C1 segment of cervical spinal cord (tissue), 14 donors: ENCODE measurements at places on chromosomes 5 and 9.

DNA sequence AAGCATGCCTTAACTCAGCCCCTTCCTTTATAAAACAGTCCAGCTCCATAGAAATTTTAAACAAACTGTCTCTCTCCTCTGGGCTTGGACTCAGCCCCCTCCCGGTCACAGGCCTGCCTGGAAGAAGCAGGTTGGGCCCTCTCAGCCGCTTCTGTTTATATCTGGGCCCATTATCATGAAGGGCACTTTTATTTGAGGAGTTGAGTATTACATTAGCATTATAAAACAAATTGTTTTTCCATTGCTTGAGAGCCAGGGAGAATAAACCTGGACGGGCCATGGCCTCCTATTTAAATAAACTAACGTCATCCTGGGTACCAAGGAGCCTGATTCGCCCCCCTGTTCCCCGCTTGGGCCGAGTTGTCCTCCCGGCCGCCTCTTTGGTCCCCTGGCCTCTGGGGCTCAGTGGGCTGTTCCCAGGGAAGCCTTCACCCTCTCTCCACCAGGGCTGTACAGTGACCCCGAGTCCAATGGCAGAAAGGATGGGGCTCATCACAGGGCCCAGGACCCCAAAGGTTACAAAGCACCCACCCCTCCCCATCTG lies 13.2 kb downstream of the IRX2 start:
- no peak for DNase-seq

DNA sequence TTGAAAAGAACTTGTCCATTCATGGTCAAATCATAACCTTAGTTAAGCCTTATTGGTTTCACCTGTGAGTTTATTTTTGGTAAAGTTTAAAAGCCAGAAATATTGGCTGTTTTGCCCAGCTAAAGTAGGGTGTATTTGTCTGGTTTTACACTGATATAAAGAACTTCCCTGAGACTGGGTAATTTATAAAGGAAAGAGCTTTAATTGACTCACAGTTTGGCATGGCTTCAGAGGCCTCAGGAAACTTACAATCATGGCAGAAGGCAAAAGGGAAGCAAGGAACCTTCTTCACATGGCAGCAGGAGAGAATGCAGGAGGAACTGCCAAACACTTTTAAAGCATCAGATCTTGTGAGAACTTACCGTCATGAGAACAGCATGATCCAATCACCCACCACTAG lies 55.3 kb downstream of the JAKMIP2 start:
- DNase-seq: no peak

- DNase-seq: no peak
Observed at GRCh38 chr5:87825583-87825982, 412.9 kb upstream of the CCNH start.

DNA sequence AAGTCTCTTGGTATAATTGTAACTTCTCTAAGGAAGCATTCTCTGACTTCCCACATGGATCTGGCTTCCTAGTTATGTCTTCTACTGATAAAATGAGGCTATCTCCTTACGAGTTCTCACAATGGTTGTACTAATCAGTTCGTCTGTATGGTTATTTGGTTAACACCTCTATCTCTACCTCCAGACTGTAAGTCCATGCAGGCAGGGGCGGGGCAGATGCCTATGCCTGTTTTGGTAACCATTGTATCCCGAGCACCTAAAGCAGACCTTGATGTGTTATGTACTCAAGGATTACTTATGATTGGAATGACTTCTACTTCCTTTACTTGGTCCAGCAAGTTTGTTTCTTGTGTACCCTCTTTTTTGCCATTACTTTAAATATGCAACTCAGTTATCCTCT lies 125.0 kb upstream of the PITX1 start:
- DNase-seq: no peak

DNA sequence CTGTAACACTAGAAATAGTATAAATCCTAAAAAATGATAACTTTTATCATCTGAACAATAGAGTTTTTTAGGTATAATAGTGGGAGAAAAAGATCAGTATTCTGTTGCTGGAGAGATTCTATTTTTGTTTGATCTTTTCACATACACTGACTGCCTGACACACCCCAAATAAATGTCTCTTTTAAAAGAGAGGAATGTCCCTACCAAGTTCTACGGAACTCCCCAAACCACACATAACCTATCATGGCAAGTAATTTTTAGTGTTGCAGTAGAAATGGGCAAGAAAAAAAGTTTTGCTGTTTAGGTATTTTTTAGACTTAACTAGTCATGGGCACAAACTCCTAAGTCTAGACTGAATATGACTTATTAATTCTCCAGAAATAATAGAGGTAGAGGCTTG lies 139.1 kb downstream of the ELAVL2 start:
- DNase-seq: no peak

GRCh38 chr9:91166796-91167366 lies 194.8 kb downstream of the AUH start:
- no peak for DNase-seq

GRCh38 chr5:2758632-2759031 lies 7.2 kb upstream of the IRX2 start:
- DNase-seq: no peak

- DNase-seq: no peak
Observed at GRCh38 chr9:77679088-77679487, 31.0 kb upstream of the GNA14 start.

GRCh38 chr9:20225826-20226225 lies 396.5 kb downstream of the MLLT3 start:
- no peak for DNase-seq

DNA sequence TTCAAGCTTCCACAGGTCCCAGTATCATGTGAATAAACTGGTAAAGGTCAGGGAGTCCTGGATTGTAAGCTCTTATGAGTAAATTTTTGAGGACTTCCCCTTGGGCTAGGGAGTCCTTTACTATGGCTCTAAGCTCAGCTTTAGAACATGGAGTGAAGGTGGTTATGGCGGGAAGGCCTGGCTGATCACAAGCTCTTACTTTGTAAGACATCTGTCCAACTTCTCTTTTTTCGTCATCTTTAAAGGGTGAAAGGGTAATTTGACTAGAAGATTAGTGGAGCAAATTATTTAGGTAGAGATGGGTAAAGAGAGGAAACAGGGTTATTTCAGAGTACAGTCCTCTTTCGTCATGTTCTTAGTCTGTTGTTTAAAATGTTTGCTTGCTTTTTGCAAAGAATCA lies 155.4 kb downstream of the AOPEP start:
- no peak for DNase-seq

- no peak for DNase-seq
Observed at GRCh38 chr5:52950686-52951085, 38.5 kb upstream of the ITGA2 start.

GRCh38 chr5:90221951-90222350 lies 187.6 kb downstream of the CETN3 start:
- DNase-seq: no peak

DNA sequence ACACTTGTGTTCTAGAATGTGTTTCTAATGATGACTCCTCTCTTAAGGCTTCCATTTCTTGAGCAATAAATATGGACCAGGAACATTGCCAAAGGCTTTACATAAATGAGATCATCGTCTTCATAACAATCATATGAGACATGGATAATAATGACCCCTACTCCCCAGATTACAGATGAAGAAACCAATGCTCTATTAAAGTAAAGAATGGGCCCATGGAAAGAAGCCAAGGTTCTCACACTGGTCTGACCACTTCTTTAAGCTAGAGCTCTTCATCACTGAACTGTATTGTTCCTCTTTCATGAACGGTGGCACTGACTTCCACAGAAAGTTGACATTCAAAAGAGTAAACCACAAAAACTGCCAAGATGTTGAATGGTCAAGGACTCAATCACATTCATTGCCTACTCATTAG lies 65.3 kb downstream of the MARCHF3 start:
- DNase-seq: no peak

- no peak for DNase-seq
Observed at GRCh38 chr5:168159425-168159824, 132.0 kb upstream of the WWC1 start.

DNA sequence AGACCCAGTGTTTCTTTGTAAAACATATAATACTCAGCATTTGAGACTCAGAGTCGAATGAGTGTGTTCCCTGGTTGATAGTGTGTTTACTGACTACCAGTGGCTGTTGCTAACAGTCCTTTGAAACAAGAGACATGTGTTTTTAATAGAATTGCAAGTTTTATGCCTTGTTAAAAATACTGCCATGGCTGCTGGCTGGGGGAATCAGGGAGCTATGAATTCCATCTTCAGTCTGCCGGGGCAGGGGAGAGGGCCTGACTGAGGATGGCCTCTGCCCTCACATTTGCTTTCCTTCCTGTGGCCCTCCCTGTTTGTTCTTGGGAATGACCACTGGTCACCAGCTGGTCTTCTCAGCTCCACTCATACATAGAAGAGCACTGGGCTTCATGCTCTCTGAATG lies 63.8 kb downstream of the PDZD2 start:
- DNase-seq: no peak

DNA sequence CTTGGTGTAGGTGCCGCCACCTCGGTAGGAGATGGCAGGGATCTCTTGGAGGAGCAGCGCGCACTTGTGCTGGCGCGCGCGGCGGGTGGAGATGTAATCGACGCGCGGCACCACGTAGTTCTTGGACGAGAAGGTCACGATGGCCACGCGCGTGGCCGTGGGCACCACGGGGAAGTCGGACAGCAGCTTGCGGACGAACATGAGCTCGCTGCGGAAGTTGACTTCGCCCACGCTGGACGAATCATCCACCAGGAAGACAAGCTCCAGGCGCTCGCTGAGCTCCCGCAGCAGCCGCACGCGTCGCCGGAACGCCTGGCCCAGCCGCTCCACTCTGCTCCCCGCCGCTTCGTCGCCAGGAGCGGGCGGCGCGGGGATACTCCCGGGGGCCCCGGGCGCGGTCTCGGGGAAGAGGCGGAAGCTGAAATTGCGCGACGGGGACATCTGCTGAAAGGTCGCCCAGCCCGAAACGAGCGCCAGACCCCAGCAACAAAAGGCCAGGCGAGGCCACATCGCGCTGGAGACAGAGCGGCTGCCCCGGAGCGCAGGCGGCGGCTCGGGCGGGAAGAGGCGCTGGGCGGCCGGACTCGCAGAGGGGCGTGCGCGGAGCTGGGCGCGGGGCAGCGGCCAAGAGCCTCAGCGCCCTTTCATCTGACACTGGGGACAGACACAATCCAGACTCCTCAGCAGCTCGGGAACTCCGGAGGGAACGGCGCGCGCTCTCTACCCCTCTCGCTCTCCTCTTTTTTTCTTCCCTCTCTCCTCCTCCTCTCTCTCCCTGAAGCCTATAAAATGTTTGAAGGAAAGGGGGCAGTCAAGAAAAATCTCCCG lies at the start of gene SVEP1:
Gene SVEP1 (minus strand): TSS at position 708 of the 828 bp plus-strand sequence. CDS start 198 bp downstream, at position 510.
- peak; percentile 33 for DNase-seq

- no peak for DNase-seq
Observed at GRCh38 chr5:107937204-107937603, 266.5 kb upstream of the EFNA5 start.

DNA sequence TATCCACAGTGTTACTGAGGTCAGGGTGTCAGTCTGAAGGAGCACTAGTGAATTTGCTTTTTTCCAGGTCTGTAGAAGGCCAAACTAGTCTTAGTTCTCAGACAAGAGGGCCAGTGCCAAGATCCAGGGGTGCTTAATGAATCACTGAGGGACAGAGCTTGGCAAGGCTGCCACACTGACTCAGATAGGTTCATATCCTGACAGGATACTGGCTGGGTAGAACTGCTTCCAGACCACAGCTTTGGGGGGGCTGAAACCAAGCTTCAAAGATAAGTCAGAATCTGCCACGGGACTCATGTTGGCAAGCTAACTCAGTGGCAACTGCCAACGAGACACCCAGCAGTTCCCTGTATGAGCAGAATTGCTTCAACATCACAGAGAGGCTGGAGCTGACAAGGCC lies 1125.4 kb downstream of the EFNA5 start:
- no peak for DNase-seq

DNA sequence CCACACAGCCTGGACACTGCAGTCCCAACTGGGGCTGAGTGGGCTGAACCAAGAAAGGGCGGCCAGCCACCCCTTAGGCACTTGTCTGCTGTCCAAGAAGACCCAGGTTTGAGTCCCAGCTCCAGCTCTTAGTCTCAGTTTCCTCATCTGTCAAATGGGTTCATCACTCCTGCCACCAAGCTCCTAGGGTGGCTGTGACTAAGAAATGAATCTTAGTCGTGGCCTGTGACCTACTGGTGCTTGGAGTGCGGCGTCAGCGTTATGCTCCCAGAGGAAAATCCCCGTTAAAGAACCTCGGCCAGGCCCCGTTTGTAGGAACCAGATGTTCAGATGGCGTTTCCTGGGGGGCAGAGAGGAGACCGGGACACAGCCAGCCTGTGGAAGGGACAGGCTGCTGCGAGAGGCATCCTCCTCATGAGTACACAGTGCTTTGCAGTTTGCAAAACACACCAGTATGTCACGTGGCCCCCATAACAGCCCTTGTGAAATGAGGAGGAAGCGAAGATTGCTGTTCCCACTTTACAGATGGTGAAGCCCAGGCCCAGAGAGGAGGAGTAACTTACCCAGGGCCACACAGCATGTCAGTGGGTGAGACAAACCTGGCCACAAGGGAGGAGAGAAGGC lies 3.3 kb downstream of the FIBCD1 start:
- DNase-seq: no peak

DNA sequence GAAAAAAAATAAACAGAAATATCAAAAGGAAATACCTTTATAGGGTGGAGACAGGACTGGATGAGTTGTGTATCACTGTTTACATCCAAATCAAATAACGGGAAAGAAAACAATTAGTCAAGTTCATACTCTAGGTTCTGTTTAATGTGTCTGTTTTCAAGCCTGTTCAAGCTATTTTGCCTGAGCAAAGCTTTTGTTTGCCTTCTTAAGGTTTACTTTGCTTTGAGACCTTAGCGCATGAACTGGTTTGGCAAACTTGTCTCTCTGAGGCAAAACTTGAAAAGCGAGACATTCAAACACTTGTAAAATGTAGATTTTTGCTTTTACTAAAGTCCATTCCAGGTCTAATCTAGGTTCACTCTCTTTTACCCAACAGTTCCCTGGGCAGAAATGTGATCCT lies 174.1 kb upstream of the RFX3 start:
- no peak for DNase-seq

- DNase-seq: no peak
Observed at GRCh38 chr5:133881576-133882388, 86.6 kb downstream of the C5orf15 start.

- no peak for DNase-seq
Observed at GRCh38 chr9:96448546-96449170, 1.3 kb upstream of the HABP4 start.

- DNase-seq: no peak
Observed at GRCh38 chr9:131593091-131593820, 47.9 kb downstream of the PRRT1B start.

DNA sequence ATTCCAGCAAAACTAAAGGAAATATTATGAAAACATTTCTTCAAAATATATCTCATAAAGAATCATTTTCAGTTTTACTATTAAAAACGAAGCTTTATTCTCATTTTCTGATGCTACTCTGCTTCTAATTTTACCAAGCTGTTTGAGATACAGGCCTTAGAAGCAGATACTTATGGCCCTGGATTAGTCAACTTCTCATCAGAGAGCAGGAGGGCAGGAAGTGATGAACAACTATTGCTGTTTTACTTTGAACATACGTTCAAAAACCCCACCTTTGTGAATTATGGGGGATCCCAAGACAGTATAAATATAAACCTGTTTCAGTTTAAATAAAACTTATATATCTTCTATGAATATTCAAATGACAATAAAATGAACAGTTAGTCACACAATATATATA lies 16.0 kb downstream of the MPDZ start:
- DNase-seq: no peak

- no peak for DNase-seq
Observed at GRCh38 chr9:761176-761792, 80.2 kb upstream of the DMRT1 start.
